ENCODE measurements at places on chromosomes 2 and 18.
A peak's percentile ranks its signal among the peaks of the same experiment; 100 is the strongest.

DNA sequence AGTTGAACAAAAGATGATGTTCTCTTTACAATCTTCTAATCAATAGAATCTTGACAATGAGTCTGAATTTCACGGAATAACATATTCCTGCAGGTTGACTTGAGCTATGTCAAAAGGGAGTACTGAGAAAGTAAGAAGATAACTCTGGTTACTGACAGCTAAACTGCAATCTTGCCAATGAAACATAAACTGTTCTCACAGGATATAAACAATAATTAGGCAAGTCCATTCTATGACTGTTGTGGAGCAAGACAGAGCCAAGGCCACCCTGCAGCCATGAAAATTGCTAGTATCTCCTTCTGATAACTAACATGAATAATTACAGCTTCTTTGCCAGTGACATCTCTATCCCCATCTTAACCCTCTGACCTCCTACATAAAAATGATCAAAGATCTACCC lies 6.3 kb upstream of the RPRD1A start:
- no peak for DNase-seq

DNA sequence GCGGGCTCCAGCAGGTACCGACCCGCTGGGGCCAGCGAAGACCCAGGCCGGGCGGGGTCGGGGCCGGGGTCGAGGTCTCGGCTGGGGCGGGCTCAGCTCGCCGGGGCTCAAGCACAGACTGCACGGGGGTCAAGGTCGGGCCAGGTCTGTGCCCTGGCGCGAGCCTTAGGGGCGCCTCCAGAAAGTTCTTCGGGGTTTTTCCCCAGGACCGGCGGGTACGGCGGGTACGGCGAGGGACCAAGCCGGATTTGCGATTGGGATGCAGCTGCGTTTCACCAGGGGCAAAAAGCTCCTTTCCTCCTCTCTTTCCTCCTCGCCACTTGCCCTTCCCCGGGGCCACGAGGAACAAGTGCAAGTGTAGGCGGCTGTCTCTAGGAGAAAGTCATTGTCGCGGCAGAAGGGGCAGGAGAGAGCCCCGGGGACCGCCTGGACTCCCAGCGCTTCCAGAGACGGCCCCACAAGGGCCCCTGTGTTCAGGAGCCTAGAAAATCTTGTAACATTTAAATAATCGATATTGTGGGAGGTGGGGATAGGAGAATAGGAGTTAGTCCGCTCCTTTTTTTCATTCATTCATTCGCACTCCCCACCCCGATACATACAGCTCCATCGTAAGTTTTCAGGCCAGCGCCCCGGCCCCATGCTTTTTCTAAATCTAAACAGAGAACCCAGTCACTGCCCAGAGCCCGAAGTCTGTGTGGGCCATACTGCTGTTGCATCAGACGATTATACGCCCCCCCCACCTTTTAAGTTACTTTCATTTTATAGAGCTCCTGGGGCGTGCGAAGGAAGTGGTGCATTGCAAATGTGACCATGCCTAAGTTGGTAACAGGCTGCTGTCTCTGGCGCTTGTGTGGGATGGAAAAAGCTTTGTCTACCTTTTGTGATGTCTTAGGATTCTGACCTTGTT lies 679 bp downstream of the PMAIP1 start:
- peak; percentile 70 for DNase-seq

GRCh38 chr2:25160376-25160775 lies 8.0 kb downstream of the POMC start:
- DNase-seq = no peak

- peak; percentile 86 for DNase-seq
These were observed 113.0 kb upstream of the SLC1A4 start for GRCh38 chr2:64876137-64876647.

DNA sequence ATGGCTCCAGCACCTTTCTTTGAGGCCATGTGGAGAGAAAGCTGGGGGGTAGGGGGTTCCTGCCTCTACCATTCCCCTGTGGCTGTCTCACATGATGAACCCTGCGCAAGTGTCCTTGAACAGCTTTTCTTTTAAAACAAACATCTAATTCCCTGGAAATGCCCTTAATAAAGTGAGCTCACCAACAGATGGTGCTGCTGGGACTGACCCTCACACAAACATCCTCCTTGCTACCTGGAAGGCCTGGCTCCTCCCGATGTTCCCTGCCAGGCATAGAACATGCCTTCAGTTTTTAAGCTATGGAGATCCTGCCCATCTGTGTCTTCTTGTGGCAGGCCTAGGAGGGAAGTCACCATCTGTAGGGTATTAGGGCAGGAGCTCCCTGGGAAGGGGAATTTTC lies 60.7 kb upstream of the GATA6 start:
- no peak for DNase-seq

- no peak for DNase-seq
These were observed 95.0 kb downstream of the TMEM163 start for GRCh38 chr2:134623796-134624195.

- DNase-seq = no peak
These were observed 288.5 kb upstream of the SLC39A10 start for GRCh38 chr2:195368249-195369217.

GRCh38 chr2:65016789-65017188 lies 27.6 kb downstream of the SLC1A4 start:
- no peak for DNase-seq

GRCh38 chr18:62555135-62555534 lies 32.3 kb downstream of the ZCCHC2 start:
- DNase-seq = no peak

GRCh38 chr2:219697811-219698747 lies 70.6 kb downstream of the SLC4A3 start:
- no peak for DNase-seq

GRCh38 chr2:157596992-157597681 lies 31.5 kb downstream of the ACVR1C start:
- peak; percentile 78 for DNase-seq

DNA sequence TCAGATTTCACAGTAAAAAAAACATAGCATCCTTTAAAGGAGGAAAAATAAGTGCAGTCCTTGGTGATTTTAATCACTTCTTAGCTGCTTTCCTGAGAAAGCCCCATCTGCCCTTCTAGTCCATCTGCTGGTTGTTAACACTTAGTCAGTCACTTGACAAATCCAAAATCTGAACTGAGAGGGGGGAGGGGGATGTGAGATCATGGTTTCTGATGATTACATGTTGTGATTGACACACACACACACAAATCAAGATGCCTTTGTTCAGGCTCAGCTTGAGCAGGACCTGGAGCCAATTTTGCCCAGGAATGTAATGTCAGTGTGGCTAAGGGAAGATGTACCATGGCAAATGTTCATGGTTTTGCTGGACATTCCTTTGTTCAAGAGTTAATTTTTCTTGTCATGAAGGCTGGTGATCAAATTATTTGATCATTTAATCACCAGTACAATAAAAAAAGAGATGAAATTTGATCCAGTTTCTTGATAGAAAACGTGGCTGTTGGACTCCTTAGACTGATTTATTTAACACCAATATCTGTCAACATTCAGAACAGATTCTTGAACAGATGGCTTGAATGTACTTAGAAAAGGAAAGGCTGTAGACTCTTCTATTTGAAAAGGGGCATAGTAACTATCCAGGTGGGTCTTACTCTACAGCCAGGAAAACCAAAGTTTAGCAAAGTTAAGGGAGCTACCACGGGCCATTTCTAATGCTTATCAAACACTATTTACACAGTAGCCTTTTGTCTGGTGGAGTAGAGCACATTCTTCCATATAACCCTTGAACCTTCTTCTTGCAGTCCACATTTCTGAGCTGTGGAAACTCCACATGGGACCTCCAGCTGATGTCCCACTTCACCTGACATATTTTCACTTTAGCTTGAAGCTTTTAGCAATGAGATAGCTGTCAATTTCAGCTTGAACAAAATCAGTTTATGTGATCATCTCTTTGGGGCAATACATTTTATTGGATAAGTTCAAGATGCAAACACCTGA lies 408.7 kb downstream of the PIK3C3 start:
- no peak for DNase-seq

GRCh38 chr18:8776013-8776943 lies 70.9 kb downstream of the MTCL1 start:
- no peak for DNase-seq

DNA sequence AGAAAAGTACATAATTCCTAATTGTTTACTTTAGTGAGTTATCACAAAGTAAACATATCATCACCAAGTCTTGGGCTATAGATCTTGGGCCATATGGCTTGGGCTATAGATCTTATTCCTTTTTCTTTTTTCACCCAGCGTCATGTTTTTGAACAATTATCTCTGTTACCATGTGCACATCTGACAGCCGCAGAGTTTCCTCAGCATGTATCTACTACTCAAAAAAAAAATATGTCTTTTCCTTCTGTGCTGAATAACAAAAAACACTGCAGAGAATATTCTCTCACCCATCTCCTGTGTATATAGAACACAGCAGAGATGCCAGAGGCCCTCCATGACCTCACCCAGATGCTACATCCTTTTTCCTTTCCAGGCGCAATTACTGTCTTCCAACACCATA lies 76.2 kb upstream of the MYO3B start:
- DNase-seq = no peak

- no peak for DNase-seq
These were observed 80.8 kb downstream of the GAREM1 start for GRCh38 chr18:32389858-32390257.

DNA sequence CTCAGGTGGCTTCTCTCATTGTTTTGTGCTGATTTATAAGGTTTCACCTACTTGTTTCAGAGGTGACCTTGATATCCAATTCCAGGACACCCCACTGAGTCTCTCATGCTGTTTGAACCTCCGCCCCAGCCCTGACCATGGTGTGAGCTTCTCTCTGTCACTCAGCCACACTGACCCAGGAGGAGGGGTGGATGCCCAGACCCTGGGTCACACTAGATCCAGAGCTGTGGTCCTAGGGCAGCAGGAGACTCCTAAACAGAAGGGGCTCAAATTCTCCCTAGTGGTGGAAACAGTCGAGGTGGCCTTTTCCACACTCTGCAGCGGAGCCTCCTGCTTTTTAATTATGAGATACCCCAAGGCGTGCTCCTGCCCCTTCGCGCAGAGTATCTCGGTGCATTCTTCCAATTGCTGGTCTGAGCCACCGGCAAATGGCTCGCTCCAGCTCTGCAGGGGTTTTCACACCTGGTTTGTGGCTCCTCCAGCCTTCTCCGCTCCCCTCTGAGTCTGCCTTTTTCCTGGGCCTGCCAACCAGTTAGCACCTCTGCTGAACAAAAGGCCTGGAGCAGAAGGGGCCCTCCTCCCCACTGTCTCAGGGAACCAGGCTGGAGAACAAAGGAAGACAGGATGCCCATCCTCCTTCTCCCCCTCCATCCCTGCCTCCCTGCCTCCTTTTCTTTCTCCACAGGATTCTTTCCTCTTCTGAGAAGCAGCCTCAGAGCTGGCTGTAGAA lies 147.3 kb upstream of the SPRED2 start:
- DNase-seq = peak; percentile 36

DNA sequence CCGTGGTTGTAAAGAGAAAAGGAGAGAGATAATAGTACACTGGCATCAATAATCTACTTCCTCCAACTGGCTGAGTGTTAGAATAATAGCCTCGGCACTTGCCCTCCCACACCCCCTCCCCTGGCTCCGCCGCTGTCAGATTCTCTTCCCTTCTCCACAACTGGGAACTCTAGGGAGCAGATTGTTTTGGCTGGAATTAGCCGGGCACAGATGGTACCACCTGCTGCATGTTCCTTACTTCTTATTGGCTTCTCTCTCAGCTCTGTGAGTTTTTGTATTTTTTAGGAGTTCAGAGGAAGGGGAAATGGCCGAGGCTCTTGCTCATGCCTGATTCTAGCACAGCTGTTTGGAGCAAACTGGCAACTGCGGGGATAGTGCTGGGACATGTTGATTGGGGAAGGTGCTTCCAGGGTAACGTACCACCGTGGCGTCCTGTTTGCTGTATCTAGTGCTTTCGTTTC lies 140.0 kb downstream of the ZEB2 start:
- peak; percentile 19 for DNase-seq
